H4 (cell line): ENCODE measurements at places on chromosomes 11 and 22. TPM values are rescaled to one million over a fixed set of nuclear protein-coding genes. Genes with fewer than 3 reads are reported as not detected.

The NXPE1 gene
- total RNA-seq = not detected in 2 replicates

- DNase-seq = no peak
Observed at GRCh38 chr11:11528986-11529385, 92.8 kb downstream of the GALNT18 start.

- peak; percentile 24 for DNase-seq
Observed at GRCh38 chr11:7688238-7688826, 15.0 kb upstream of the CYB5R2 start.

The SELENOH gene
- total RNA-seq = 218 and 298 TPM in 2 replicates

- DNase-seq = no peak
Observed at GRCh38 chr11:108085672-108086071, 35.7 kb upstream of the ACAT1 start.

DNA sequence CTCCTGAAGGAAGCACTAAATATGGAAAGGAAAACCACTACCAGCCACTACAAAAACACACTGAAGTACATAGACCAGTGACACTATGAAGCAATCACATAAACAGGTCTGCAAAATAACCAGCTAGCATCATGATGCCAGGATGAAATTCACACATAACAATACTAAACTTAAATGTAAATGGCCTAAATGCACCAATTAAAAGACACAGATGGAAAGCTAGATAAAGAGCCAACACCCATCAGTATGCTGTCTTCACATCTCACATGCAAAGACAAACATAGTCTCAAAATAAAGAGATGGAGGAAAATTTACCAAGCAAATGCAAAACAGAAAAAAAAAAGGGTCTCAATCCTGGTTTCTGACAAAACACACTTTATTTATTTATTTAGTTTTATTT, 171.7 kb downstream of the TTC28 start:
- DNase-seq = no peak

GRCh38 chr11:82682003-82682751, 51.5 kb downstream of the FAM181B start:
- peak; percentile 79 for DNase-seq

The CDKN1C gene
- 4.2 and 5.1 TPM in 2 replicates for total RNA-seq

GRCh38 chr11:126059238-126059781, 3.4 kb downstream of the CDON start:
- DNase-seq = no peak

- no peak for DNase-seq
Observed at GRCh38 chr22:27490080-27490479, 311.5 kb downstream of the MN1 start.

The GLYAT gene
- not detected in 2 replicates for total RNA-seq

DNA sequence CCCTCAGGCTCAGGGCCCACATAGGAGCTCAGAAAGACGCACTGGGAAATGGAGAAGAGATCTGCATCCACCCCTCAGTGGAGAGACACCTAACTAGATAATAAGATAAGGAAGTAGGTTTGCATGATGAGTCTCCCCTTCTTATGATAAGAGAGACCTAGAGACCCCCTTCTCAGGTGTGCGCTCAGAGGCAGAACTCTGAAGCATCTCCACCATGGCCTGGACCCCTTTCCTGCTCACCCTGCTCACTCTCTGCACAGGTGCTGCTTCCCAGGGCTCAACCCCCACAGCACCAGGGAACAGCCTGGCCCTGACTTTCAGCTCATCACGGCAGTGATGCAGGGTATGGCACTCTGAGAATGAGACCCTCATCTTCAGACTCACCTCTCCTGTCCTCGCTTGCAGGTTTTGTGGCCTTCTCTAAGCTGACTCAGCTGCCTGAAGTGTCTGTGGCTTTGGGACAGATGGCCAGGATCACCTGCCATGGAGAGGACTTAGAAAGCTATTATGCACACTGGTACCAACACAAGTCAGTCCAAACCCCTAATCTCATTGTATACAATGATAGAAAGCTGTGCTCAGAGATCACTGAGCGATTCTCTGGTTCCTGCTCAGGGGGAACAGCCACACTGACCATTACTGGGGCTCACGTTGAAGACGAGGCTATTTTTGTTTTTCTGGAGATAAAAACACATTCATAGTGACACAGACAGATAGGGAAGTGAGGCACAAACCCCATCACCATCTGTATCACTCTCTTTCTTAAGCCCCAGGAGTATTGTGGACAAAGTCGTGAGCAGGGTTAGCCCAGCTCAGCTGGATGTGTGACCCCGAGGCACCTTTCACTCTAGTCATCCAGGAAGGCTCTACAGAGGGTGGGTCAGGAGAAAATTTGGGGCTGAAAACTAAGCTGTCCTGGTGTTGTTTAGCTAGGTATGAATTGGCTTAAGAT, 29.7 kb upstream of the IGLL5 start:
- DNase-seq = no peak

GRCh38 chr22:42947211-42947990, 67.5 kb downstream of the PACSIN2 start:
- no peak for DNase-seq

The GRM5 gene
- total RNA-seq = not detected in 2 replicates

DNA sequence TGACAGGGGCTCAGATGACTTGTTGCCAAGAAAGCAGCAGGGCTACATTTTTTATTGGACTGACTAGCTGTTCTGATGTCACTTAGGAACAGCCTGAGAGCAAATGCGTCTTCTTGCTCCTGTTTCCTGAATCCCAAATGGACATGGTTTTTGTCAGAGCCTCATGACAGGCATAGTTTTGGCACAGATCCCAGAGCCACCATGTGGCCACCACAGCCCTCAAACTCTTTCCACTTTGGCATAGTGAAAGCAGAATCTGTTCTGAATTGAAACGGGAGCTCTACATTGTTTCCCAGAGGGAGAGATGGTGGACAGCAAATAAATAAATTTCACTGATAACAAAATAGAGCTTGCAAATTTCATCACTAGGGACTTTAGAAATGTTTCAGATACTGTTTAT, 222.2 kb downstream of the C11orf87 start:
- DNase-seq = peak; percentile 48

- DNase-seq = no peak
Observed at GRCh38 chr11:134349109-134349801, 17.5 kb downstream of the GLB1L2 start.
